ENCODE measurements at places on chromosomes 7 and 10. TPM values are rescaled to one million over a fixed set of nuclear protein-coding genes. Genes with fewer than 3 reads are reported as not detected.
A peak's percentile ranks its signal among the peaks of the same experiment; 100 is the strongest.

DNA sequence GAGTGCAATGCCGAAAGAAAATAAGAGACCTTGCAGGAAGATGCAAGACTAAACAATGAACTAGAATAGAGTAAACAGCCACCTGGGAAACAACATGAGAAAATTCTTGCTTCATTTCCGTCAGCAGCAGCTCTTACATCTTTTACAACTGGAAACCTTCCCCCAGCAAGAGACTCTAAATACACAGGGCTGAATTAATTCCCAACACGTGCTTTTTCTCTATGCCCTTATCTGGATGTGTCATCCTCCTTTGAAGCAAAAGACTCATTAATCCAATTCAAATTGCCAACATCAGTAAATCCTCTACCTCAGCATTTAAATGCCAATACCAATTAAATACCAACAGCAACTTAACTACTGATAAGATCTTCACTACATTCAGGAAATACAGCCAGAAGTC, 99.0 kb upstream of the PDE1C start:
- DNase-seq, result no peak

- DNase-seq, result no peak
Observed at GRCh38 chr10:118963933-118964332, 65.6 kb upstream of the NANOS1 start.

DNA sequence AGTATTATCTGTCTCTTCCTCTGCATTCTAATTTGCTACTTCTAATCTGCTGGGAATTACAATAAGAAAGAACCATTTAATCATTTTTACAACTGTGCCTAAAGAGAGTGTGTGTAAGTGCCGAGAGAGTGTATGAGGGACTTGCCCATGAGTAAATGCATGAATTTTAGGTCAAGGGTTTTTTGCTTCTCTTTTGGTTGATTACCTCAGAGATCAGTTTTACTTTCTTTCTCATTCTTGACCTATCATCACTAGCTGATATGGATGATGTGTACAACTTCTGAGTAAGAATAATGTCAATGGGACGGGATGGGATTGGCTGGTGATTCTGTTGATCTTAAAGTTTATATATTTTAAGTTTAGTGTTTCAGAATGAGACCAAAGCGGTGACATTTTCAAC, 47.8 kb downstream of the IKZF1 start:
- no peak for DNase-seq

DNA sequence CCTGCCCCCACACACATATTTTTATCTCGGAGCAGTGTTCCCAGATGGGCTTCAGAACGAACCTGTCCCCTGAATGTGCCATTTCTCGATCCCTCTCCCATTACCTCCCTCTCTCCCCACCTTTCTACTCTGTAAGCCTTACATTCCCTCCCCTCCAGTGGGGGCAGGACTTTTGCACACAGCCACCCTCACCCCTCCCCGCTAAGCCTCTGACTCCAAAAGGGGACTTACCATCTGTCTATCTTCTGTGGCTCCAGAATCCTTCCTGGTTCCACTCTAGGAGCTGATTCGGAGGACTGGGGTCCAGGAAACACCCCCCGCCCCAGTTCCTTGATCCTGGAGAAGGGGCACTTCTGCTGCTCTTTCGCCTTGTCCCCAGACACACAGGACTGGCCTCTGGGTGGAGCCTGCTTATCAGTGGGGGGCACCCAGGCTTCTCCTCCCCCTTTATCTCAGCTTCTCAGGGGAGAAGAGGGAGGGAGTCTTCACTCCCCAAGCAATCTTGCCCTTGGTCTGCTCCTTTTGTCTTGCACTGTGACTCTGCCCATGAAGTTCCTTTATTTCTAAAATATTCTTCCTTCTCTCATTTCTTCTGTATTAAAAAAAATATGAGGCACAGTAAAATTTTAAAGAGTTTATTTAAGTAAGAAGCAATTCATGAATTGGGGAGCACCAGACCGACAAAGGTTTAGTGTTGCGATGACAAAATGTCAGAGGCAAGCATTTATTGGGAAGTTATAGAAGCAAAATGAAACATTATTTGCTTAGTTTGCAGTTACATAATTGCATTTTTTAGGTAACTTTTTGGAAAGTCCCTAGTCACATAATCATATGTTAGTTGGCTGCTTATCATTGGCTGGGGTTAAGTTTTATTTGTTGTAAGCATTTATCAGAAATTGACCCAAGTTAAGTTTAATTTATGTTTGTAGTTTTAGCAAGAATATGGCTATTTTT, at the start of gene KEL:
Gene KEL, minus strand, starts transcription at position 391 of the 954 bp plus-strand sequence. Its CDS starts 157 bp downstream, at position 234.
- no peak for DNase-seq

PDZD7 gene
- polyA plus RNA-seq, result 0.53 TPM

NOC3L gene
- 5.6 TPM for polyA plus RNA-seq

DNA sequence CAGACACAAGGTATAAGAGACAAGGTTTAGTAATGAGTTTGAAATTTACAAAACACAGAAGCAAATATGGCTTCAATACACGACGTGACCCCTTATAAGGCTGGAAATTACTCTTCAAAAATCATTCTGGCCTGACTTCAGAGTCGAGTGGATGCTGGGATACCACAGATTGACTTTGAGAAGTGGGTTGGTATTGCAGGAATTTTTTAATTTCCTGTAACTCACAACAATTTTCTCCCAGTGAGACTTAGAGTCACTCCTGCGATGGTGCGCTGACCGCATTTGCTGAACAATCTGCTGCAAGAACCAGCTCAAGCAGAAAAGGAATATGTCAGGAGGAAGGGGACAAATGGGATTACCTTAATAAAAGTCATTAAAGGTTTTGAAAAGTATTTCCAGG, 132.1 kb downstream of the EMX2 start:
- no peak for DNase-seq

DNA sequence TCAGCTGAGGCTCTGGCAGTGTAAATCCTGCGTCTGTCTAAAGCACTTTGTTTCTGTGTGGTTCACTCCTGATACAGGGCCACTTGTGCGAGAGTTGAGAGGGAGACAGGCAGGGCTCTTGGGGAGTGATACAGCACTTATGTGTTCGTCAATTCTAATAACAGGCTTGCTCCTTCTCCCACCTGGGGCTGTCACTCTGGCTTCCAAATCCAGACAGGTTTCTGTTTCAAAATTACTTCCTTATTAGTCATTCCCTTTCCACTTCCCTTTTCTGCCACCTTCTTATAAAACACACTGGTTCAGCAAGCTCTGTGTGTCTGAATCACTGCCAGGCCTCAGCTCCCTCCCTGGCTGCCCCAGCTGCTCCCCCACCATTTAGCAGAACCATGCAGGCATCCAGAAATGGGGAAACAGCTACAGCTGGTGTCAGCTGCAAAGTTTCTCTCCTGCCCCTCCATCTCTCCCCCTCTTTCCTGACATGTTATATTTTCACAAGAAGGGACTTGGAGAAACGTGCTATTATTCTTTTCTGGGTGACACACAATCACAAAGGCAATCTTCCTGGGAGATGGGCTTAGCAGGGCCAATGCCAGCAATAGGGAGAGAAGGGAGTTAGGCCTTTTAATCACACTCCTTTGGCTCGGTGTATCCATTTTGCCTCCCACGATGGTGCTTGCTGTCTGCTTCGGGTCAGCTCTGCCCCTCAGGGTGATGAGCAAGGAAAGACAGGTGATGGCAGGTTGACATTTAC, 58.4 kb upstream of the ZNRF2 start:
- no peak for DNase-seq

HOXA11 gene
- polyA plus RNA-seq, result 34.0 TPM

NOS3 gene
- polyA plus RNA-seq, result 1.3 TPM

DNA sequence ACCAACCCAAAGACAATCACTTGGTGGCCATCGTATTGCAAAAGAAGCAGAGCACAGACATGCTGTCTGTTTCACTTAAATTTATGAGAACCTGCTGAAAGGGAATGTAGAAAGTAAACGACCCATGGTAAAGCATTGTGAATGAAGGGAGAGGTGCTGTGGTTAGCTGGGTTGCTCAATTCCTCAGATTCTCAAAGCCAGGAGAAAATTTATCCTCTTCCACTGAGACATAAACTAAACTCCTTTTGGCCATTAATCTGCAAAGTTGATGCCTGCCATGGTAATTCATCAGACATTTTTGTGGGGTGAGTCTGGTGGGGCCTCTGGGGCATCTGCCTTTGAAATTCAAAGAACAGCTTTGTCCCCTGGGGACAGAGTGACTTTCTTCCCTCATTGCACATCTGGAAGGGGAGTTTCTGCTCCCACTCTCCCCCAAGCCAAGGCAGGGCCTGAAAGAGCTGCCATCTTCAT, 951.0 kb downstream of the LRMDA start:
- peak; percentile 85 for DNase-seq

UPK3B gene
- polyA plus RNA-seq, result not detected

DNA sequence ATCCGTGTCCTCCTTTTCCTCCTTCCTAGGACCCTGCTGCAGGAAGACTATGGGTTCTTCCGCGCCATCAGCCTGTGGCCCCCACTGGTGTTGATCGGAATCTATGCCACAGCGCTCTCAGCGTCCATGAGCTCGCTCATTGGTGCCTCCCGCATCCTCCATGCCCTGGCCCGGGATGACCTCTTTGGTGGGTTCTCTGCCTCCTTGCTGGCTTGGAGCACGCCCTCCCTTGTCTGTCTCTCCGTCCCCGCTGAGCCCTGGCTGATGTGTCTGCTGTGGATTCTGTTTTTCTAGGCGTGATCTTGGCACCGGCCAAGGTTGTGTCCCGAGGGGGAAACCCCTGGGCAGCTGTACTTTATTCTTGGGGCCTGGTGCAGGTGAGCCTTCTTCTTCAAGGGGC, 7.3 kb upstream of the TRIP6 start:
- no peak for DNase-seq

- DNase-seq, result no peak
Observed at GRCh38 chr10:46255801-46256747, 30.7 kb upstream of the ANTXRL start.

GRCh38 chr7:86558680-86559501, 84.8 kb upstream of the GRM3 start:
- no peak for DNase-seq

- peak; percentile 74 for DNase-seq
Observed at GRCh38 chr10:69864321-69864720, 62.6 kb downstream of the COL13A1 start.

GRCh38 chr10:132097609-132098377, 32.0 kb downstream of the JAKMIP3 start:
- DNase-seq, result no peak

GRCh38 chr10:27607591-27607990, 103.5 kb downstream of the RAB18 start:
- DNase-seq, result no peak

DNA sequence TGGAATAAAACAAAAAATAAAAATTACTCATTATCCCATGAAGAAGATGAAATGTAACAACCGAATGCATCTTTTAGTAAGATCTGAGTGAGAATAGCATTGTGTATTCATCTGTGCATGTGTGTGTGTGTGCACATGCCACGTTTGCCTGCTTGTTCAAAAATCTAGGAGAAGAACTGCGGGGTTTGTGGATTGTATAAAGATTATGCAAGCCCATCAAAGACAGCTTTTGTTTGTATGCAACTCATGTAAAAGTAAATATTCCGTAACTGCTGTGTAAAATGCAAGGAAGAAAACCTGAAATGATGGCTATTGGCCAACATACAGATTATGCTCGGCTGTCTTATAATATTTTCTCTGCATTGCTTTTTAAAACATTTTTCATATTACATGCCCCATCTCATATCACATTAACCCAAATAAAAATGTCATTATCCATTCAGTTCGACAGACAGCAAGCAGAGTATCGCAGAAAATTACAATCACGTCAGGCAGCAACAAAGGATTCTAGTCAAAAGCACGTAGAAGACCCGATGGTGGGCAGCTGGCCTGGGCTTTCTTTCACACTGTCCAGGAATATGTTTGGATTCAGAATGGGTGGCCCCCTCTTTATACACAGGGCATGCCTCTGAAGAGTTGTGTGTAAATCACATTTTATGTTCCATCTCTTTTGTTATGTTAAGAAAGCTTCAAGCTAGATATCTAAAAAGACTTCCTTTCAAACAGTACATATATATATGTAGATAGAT, 114.0 kb downstream of the PARP12 start:
- no peak for DNase-seq

DNA sequence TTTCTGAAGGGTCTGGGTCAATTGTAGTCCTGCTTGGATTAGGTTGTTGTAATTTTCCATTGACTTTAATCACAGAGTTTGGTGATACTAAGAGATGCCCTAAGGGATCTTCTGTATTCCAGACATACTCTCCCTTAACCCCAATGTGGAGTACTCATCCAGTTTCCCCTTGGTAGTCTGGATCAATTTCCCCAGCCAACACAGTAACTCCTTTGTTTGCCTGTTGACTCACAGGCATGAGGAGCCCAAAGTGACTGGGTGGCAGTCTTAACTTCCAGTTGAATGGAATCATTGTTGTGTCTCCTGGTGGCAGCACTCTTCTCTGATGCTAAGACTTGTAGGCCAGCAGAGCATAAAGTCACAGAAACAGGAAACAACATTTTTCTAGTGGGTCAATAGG, 41.5 kb upstream of the PIK3CG start:
- no peak for DNase-seq

ATRNL1 gene
- polyA plus RNA-seq, result not detected

GRCh38 chr10:133393401-133394063, 425 bp upstream of the MTG1 start:
- no peak for DNase-seq

GRCh38 chr10:14530465-14530864, 199.7 kb upstream of the FRMD4A start:
- DNase-seq, result no peak

DNA sequence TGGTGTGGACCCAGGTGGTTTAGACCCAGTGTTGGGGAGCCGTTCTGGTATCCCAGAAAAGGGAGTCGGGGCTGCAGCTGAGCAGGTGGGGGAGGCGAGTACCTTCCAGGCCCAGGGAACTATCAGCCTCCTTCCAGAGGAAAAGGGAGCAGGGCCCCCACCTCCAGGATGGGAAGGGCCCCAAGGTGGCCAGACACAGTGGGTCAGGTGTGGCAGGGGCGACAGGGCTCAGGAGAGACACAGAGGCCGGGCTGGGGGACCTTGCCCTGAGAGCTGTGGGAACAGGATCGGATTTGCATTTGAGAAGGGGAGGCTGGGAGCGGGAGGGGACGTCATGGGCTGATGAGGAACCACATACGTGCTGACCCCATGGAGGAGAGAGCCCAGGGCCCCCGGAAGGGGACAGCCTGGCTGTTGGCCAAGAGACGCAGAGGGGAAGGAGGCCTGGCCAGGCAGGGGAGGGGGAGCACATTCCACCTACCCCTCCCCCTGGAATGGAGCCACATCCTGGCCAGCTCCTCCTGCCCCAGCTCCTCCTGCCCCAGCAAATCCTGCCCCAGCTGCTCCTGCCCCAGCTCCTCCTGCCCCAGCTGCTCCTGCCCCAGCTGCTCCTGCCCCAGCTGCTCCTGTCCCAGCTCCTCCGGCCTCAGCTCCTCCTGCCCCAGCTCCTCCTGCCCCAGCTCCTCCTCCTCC, 9.7 kb upstream of the TTYH3 start:
- no peak for DNase-seq

DNA sequence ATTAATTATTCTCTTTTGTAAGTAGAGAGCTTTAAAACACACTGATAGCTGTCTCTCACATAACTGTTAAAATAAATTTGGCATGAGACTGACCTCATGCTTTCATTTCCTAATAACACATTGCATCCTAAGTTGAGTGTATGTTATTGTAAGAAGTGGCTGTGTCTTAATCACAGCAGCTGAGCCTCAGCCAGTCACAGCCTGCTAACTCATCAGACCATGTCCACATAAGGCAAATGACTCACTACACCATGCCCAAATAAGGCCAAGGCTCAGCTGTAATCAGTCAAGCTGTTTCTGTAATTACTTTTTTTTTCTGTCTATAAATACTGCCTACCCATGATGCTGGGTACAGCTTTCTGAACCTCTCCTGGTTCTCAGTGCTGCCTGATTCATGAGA, 860.9 kb downstream of the XPNPEP1 start:
- DNase-seq, result no peak

CCL24 gene
- not detected for polyA plus RNA-seq

Measured in BJ (cell line).